ENCODE measurements at places on chromosomes 5 and 9. TPM values are rescaled to one million over a fixed set of nuclear protein-coding genes. Genes with fewer than 3 reads are reported as not detected.
A peak's percentile ranks its signal among the peaks of the same experiment; 100 is the strongest.

DNA sequence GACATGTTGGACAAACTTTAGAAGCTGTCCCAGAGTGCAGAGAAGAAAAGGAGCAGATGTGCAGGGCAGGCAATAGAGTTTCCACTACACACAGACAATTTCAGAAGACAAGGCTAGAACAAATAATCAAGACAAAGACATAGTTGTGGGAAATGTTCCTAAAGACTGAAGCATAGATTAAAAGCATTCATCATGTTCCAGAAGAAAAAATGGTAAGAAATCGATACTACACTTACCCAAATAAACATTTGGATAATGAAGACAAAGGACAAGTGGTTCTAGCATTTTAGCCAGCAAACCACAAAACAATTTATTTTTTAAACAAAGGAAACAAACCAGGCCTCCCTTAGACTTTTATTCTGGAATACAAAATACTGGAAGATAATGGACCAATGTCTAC is 97.9 kb downstream of the FSTL4 start:
- no peak for DNase-seq

DNA sequence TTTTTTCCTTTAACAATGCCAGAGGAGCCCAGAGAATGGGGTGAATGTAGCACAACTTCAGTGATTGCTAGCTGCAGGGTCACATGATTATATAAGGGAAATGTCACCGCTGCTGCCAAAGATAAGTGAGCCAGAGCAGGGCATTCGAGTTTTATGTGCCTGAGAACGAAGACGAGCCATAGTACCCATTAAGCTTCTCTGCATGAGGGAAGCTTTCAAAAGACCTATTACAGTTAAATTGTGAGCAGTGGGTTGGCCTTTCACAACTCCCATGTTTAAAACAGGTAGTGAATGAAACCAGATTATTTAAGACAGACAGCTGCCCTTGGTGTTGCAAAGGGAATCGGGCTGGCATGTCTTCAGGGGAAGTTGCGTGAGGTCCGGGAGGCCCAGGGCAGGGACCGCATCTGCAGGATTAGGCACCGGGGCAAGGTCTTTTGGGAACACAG is 82.4 kb upstream of the TNFAIP8 start:
- no peak for DNase-seq

- peak; percentile 28 for DNase-seq
These were observed 60.2 kb downstream of the OSTF1 start for GRCh38 chr9:75148561-75148960.

The NAIP gene
- 0.91 TPM for total RNA-seq

The DPYSL3 gene
- 0.16 TPM for total RNA-seq

DNA sequence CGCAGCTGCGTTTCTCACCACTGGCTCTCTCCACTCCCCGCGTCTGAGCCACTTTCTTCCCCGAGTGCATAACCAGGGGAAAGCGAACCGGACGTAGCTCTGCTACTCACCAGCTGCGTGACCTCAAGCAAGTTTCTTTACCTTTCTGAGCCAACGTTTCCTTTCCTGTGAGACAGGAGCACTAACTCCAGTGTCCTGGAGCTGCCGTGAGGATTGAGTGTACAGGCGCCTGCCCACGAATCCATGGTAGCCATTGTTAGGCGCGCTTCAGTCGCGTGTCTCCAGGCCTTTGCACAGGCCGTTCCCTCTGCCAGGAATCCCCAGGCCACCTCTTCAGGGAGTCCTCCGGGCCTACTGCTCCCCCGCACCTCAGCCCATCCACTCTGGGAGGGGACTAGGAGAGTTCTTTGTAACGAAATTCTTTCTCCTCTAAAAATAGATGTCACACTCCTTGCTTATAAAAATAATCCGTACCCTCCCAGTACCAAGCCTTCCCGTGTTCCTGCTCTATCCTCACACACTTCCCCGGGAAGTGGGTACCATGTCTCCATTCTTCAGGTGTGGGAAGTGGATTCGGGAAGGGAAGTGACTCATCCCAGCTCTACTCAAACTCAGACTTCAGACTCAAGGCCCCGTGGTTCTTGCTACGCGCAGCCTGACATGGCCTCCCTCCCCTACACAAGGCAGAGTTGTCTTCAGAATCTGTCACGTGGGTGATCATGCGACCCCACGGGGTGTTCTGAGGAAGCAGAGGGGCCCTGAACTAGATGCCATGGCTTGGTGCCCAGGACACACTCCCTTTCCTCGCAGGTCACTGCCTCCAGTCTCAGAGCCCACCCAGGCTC is 16.1 kb upstream of the CRB2 start:
- peak; percentile 81 for DNase-seq

The CYSRT1 gene
- 0.23 TPM for total RNA-seq

- no peak for DNase-seq
These were observed 44.1 kb downstream of the APTX start for GRCh38 chr9:32957358-32957757.

The PCDHGB4 gene
- total RNA-seq, result not detected

DNA sequence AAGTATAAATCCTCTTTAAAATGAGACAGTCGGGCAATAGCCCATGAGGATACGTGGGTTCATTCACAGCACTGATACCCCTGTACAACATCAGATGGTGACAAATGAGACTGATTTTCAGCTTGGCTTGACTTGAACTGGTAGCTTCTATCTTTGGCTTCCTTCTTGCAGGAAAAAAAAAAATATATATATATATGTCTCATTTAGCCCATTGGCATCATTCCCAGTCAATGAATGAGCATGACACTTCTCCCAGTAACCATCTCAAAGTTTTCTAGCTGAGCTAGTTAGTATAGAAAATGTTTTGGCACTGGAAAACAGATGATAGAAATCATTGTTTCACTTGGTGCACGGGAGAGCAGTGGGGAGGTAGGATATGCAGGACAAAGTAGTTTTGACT is 222.5 kb upstream of the TAS2R1 start:
- DNase-seq, result no peak
